ENCODE measurements at places on chromosomes 2 and 18.

DNA sequence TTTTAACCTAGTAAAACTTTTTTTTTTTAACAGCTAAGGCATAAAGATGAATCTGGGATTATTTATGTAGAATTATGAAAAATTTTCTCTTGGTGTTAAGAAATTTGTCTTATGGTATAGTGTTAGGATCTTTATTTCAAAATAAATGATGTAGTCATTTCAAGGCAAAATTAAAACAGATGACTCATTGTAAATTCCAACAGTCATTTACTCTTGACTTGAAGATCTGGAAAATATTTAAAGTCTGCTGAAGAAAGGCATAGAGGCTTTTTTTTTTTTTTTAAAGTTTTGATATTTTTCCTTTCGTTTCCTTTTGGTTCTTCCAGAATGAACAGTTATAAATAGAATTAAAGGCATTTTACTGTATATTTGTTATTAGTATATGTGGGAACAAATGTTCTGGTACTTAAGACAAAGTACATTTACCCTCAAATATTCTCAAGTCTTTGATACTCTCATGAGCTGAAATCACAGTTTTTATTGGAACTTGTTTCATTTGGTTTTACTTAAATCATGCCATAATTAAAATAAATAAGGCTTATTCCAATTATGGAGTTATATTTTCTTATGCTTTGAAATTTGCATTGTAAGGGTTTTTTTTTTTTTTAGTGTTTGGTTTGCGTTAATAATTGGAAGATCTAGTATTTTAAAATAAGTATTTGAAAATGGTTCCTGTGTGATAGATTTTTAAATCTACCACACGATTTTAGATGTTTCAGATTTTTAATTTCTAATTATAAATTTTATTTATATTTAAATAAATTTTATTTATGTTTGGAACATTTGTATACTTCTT lies 29.9 kb downstream of the GLS start:
- DNase-seq = no peak

DNA sequence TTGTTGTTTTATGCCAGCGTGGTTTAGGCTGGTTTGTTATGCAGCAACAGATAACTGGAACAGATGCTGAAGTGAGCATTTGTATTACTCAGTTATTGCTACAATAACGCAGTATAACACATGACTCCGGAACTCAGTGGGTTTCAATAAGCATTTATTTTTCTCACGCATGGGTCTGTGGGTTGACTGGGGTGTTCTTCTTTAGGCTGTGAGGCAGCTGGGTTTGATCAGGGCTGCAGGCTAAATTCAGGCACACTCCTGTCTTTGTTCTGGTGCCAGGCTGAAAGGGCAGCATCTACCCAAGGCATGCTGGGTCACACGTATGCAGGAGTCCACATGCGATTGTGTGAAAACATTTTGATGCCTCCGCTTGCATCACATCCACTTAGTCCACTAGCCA lies 3.8 kb upstream of the SLC1A4 start:
- no peak for DNase-seq

DNA sequence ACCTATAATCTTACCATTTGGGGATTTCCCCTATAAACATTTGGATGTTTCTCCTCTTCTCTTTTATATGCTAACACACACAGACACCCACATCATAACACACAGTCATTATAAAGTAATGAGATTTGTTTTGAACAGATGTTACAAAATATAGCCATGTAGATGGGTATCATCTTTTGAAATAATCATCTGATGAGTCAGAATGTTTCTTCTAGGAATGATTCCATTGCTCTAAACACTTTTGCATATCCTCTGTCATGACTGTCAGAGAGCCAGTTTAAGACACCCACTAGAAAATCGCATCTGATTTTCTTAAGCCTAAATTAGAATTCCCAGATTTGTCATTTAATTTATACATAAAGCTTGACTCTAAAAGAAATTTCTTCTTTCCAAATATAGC lies 442.6 kb downstream of the CMPK2 start:
- DNase-seq = no peak

DNA sequence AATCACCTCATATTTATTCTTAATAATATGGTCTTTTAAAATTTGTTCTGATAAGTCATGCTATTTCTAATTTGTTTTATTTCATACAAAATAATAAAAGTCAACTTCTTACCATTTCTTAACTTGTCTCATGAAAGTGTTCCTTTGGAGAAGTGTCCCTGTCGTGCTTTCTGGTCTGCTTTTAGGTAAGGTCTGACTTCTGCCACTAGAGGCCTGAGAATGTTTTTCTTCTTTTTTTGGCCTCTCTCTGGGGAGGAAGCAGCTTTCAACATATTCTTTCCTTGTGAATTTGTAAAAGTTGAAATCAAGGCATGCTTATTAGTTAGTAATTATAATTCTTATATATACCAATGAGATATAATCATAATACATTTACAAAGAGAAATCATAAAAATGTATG lies 39.4 kb downstream of the MAP2 start:
- no peak for DNase-seq

GRCh38 chr2:44897406-44897805 lies 44.1 kb upstream of the SIX3 start:
- DNase-seq = no peak

DNA sequence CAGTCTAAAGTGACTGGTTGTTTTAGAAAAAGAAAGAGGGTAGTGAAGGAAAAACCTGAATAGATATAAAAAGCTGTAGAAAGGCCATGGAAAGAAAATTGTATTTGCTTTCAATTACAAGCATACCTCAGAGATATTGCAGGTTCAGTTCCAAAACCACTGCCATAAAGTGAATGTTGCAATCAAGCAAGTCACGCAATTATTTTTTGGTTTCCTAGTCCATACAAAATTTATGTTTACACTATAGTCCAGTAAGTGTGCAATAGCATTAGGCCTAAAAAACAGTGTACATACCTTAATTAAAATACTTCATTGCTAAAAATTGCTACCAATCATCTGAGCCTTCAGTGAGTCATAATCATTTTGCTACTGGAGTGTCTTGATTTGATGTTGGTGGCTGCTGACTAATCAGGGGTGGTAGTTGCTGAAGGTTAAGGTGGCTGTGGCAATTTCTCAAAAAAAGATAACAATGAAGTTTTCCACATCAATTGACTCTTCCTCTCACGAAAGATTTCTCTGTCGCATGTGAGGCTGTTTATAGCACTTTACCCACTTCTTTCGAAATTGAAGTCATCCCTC lies 2003.8 kb upstream of the PIK3C3 start:
- DNase-seq = no peak

GRCh38 chr18:42018831-42019230 lies 63.8 kb downstream of the PIK3C3 start:
- DNase-seq = no peak

DNA sequence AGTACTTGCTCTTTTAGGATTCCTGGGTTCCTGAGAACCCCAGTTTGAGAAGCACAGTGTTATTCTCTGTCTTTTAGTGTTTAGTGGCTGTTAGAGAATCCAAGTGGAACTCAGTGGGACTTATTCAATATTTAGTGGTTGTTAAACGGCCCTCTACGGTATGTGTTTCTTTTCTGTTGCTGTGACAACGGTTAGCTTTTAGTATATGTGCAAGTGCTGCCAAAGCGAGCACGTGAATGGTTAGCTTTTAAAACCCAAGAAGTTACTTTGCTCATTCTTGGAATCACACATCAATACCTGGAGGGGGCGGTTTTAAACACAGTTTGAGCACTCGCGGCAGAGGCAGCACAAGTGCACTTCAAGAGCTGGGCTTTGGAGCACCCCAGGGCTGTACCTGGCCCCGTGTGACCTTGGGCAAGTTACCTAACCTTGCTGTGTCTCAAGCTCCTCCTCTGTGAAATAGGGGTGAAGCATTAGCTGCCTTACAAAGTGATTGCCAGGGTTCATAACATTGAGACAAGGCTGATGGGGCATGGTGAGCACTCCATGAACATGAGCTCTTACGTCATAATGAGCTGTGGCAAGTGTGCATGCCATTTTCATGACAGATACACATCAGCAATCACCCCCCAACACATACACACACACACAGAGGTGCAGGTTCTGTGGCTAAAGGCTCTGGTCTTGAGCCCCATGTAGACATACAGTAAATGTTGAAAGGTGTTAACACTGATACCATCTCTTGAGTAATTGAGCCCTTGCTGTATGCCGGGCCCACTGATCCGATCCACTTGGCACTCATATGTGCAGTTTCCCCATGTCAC lies 234.1 kb downstream of the ALPK2 start:
- no peak for DNase-seq

GRCh38 chr2:100783987-100784386 lies 36.0 kb upstream of the NPAS2 start:
- no peak for DNase-seq

DNA sequence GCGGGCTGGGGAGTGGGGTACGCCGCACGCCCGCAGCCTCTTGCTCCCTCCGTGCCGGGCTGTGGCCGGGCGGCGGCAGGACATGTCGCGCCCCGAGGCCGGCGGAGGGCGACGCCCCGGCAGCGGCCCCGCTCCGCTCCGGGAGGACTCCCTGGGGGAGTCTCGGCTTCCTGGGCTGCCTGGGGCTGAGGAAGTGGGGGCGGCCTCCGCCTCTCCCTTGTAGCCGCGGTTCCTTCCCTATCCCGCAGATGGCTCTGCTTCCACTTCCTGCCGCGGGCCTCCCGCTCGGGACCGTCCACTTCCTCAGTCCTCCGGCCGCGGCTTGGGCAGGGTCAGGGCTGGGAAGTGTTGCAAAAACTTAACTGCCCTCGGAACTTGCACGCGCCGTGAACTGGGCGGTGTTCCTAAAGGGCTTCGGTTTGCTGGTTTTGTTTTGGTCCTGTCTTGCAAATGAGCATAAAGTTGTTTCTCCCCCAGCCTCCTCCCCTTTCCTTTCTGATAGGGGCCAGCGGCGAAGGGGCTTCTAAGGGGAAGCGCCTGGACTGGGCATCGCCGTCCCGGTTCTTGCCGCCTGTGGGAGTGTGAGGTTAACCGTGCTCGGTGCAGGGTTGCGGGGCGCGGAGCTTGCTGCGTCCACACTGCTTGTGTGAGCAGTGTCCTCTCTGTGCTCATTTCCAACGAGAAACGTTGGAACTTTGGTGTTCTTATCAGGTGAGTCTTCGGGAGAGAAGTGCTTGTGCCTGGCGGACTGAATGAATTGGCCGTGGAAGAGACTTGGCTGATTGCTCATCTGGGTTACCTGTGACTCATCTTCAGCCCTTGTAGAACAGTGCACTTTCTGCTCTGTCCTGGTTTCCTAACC lies 600 bp downstream of the RALB start:
- peak; percentile 62 for DNase-seq

DNA sequence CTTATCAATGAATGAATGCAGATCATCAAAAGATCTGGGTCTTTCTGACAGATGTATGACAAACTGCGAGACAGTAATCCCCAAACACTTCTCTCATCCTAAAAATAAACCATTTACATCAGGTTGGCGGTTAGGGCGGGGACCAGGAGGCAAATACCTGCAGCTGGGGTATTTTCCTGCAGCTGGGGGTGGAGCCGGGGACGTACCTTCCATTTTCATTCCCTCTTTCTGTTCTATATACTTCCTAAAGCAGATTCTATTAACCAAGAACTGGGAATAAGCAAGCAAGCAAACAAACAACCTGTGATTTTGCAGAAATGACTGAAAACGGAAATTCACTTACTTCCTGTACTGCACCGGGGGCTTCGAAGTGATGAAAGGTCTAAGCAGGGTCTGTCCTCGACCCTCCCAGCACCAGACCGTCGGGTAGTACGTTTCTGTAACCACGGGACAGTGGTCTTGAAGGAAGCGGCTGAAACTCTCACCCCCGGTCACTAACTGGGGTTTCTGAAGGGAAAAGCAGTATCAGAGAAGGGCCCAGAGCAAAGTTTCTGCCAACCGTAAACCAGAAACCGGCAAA lies 1.2 kb downstream of the ABHD3 start:
- peak; percentile 14 for DNase-seq

DNA sequence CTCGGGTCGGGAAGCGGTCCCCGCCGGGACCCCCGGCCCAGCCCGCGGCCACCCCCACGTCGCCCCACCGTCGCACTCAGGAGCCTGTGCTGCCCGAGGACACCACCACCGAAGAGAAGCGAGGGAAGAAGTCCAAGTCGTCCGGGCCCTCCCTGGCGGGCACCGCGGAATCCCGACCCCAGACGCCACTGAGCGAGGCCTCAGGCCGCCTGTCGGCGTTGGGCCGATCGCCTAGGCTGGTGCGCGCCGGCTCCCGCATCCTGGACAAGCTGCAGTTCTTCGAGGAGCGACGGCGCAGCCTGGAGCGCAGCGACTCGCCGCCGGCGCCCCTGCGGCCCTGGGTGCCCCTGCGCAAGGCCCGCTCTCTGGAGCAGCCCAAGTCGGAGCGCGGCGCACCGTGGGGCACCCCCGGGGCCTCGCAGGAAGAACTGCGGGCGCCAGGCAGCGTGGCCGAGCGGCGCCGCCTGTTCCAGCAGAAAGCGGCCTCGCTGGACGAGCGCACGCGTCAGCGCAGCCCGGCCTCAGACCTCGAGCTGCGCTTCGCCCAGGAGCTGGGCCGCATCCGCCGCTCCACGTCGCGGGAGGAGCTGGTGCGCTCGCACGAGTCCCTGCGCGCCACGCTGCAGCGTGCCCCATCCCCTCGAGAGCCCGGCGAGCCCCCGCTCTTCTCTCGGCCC lies 13.6 kb downstream of the SPEG start:
- peak; percentile 43 for DNase-seq

DNA sequence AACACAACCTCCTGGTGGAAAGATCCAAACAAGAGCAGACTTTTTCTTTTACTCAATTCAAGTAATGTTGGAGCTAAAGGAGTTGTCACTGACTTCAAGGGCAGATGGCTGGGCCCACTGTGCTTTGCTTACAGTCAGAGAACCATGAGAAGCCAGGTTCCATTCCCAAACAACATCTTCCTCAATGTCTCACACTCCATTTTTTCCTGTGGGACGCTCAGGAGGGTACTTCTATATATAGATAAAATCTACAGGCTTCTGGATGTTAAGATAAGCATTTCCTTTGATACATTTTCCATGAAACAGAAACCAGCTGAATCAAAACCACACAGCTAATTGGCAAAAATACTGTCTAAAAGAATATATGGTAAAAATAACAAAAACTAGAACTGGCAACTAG lies 14.4 kb downstream of the IWS1 start:
- DNase-seq = no peak

GRCh38 chr2:187580462-187581124 lies 26.4 kb upstream of the TFPI start:
- no peak for DNase-seq

- no peak for DNase-seq
These were observed 137.9 kb upstream of the ITGA4 start for GRCh38 chr2:181319286-181319685.

DNA sequence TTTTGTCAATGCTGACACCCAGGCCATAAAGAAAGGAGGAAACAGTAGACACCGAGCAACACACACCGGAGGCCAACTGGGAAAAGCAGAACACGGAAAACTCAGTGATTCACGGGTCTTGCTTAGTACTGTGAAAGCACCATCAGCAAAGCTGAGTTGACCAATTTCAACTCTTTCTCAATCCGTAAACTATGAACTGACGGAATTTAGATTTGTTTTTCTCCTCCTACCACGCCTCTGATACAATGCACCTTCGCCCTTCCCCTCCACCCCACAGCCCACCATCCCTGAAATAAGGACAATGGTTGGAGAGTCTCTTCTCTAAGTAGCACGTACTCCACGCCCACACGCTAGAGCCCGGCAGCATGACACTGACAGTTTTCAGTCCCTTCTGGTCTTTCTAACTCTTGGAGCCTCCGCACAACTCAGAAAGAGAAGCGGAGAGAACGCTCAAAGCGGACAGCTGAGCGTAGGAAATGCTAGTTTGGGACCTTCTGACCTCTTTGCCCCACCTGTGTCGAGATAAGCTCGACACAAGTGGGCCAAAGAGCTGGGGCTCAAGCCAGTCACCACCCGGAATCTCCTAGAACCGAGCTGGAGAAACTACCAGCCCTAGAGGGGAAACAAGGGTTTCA lies 669 bp downstream of the LNPK start:
- DNase-seq = no peak

All from neuronal stem cell (in vitro differentiated cells).